ENCODE measurements at places on chromosomes 2 and 18.

DNA sequence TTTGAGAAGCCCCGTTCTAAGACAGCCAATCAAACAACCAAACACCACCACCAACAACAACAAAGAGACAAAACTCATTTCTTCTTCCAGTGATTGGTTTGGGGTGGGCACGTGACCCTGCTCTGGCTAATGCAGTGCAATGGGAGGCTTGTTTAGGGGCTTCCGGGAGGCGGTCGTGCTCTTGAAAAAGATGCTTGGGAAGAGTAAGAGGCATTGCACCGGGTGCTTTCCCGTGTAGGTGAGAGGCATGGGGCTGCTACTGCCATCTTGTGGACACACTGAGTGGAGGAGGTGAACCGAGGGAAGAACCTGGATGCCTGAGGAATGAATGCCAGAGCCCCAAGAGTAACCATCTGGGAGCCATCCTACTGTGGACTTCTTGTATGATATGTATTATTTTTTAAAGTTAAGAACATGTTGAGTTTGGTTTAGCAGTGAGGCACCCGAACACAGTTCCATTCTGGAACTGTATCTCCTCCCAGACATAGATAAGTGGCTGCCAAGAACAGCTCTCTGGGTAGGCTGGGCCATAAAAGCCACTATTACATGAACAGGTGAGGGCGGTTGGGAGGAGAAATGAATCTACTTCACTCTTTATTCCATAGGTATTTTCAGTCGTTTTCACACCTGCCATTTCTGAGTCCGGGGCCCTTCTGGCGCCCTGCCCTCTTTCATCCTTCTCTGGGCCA lies 19.1 kb upstream of the ARHGAP25 start:
- peak; percentile 68 for DNase-seq

DNA sequence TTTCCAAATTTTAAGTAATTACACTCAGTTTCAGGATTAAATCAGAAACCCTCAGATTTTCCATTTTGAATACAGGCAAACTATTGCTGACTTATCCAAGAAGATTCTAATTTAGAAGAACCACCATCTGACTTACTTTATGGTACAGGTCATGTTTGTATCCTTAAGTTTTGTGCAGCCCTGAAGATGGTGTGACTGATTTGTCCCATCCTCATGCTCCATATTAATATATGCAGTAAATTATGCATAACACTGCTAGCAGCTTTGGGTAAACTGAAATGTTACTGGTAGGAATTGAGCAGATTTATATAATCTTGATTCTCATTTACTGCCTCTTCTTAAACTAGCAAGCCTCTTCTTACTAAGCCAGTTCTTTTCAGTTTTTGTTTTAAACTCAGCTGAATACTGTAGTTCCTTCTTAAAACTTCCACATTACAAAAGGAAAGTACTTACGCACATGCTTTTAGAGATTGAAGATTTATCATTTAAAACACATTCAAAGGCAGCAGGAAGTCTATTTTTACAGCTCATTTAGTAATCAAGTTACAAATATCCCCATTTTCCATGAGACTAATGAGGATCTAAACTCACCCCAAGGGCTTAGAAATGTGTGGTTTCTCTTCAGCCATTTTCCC lies 25.7 kb downstream of the MEX3C start:
- DNase-seq: no peak

GRCh38 chr2:88659538-88659915 lies 31.9 kb upstream of the RPIA start:
- peak; percentile 18 for DNase-seq

DNA sequence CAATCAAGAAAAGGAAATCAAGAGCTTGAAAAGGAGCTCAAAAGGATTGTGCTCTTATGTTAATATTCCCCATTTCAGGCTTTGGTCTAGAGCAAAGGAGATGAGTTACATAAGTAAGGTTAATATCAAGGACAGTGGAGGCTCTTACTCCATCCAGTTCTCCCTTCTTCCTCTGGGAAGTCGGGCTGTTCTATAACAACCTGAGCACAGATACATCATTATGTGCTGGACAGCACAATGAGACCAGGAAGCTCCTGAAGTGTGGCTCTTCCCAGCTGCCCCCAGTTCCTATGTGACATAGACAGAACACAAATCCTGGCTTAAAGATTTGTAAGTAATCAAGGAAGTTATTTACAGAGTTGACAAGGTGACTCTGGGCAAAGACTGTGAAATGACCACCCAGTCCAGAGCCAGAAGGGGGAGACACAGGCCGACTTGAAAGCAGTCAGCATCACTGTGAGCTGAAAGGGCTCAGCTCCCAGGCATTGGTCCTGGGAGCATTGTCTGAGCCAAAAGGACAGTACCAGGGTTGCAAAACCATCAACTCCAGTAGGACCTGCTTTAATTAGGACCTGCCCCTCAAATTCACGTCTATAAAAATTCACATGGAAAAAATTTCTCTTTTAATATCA lies 917.6 kb upstream of the ACVR2A start:
- DNase-seq: peak; percentile 65

GRCh38 chr2:208319391-208319790 lies 53.3 kb downstream of the PIKFYVE start:
- no peak for DNase-seq

- DNase-seq: no peak
Observed at GRCh38 chr18:28043631-28044030, 133.3 kb downstream of the CDH2 start.

DNA sequence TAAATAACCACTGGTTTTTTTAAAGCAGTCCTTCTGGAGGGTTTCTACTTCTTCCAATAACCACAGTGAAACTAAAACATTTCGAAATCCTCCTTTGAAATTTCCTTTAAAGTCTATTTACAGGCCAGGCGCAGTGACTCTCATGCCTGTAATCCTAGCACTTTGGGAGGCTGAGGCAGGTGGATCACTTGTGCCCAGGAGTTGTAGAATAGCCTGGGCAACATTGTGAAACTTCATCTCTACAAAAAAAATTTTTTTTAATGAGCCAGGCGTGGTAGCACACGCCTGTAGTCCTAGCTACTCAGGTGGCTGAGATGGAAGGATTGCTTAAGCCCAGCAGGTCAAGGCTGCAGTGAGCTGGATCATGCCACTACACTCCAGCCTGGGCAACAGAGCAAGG lies 15.2 kb downstream of the KIDINS220 start:
- no peak for DNase-seq

GRCh38 chr2:146461068-146461467 lies 1383.8 kb upstream of the ACVR2A start:
- DNase-seq: no peak
